Fibroblast of gingiva (primary cell): ENCODE measurements at places on chromosomes 4 and X.
A peak's percentile ranks its signal among the peaks of the same experiment; 100 is the strongest.

GRCh38 chr4:44563496-44563895 is 87.9 kb downstream of the YIPF7 start:
- DNase-seq = no peak

DNA sequence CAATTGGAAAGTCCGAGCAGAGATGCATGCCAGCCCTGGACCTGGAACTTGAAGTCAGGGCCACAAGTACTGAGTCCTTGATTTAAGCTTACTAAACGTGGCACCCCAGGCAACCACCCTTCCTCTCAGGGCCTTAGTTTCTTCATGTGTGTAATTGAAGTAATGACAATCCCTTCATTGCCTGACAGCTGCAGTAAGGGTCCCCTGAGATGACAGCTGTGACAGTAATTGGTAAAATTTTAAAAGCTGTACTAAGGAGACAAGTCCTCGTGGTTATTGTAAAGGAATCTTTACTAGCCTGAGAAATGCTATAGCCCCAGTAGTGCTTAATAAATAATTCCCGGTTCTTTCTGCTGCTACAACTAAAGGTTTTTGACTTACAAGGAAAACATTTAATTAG is 175.1 kb upstream of the RADX start:
- DNase-seq = no peak

- DNase-seq = no peak
Observed at GRCh38 chrX:107493141-107493540, 43.7 kb downstream of the FRMPD3 start.

DNA sequence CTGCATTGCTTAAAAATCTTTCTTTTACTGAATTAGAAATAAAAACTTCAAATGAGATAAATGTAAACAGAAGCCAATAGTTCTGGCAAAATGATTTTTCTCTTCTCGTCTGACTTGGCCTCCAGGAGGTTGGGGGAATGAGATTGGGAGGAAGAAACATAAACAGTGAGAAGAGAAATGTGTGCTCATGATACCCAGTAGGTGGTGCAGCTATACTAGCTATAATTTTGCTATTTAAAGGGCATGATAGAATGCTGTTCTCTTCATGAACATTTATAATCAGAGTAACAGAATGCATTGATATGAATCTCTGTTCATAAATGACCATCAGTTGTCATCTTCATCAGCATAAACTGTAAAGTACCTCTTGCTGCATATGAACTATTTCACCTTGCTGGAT is 85.5 kb downstream of the TACR3 start:
- no peak for DNase-seq

- DNase-seq = no peak
Observed at GRCh38 chrX:17563076-17563475, 174.2 kb upstream of the SCML1 start.

GRCh38 chr4:79917246-79917645 is 155.8 kb downstream of the ANTXR2 start:
- DNase-seq = peak; percentile 56

DNA sequence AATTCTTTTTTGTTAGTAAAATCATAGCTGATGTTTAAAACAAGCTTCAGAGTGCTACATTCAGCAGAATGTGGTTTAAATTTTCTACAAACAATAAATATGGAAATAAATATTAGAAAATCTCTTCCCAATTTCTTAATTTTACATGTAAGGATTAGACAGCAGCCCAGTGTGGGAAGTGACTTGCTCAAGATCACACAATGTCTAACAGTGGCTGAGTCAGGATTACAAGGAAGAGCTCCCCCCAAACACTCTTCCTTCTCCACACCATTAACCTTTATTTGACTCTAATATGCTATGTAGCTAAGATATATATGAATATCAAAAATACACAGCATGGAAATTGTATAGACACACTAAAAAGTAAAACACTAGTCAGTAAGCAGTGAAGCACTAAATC is 59.5 kb downstream of the SLC10A7 start:
- DNase-seq = no peak

GRCh38 chrX:13688384-13688957 is 457 bp upstream of the RAB9A start:
- no peak for DNase-seq

DNA sequence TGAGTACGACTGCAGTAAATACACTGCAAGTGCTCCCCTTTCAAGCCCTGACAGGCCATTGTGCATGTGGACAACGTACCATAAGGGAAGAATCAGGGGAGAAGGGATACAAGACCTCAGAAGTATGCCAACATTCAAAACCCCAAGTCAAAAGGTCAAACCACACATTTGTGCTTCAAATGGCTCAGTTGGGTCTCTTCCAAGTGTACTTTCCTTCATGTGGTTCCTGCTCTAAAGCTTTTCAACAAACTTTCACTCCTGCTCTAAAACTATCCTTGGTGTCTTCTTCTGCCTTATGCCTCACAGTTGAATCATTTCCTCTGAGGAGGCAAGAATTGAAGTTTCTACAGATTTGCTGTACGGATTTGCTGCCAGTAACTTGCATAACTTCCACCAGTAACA is 305.7 kb upstream of the SLIT2 start:
- peak; percentile 95 for DNase-seq

GRCh38 chr4:56701644-56702043 is 20.5 kb upstream of the HOPX start:
- no peak for DNase-seq

GRCh38 chrX:33128048-33128805 is 83.1 kb downstream of the DMD start:
- DNase-seq = no peak

- no peak for DNase-seq
Observed at GRCh38 chrX:107804427-107804826, 21.2 kb upstream of the MID2 start.

GRCh38 chr4:18180892-18181291 is 159.3 kb upstream of the LCORL start:
- DNase-seq = no peak

DNA sequence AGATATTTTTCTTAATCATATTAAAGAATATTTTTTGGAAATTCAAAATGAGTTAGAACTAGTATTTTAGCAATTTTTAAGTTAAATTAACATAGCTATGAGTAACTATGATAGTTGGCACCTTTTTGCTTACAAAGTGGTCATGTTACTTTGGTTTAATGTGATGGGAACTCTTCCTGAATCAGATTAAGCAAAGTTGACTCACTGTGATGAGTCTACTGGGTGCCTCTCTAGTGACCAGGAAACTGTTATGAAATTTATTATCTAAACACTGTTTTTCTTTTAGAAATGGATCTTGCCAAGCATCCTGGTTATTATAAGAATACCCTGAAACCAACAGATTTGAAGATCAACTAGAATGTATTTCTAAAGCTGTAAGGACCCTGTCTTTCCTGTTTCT is 985.8 kb downstream of the TRAM1L1 start:
- no peak for DNase-seq

DNA sequence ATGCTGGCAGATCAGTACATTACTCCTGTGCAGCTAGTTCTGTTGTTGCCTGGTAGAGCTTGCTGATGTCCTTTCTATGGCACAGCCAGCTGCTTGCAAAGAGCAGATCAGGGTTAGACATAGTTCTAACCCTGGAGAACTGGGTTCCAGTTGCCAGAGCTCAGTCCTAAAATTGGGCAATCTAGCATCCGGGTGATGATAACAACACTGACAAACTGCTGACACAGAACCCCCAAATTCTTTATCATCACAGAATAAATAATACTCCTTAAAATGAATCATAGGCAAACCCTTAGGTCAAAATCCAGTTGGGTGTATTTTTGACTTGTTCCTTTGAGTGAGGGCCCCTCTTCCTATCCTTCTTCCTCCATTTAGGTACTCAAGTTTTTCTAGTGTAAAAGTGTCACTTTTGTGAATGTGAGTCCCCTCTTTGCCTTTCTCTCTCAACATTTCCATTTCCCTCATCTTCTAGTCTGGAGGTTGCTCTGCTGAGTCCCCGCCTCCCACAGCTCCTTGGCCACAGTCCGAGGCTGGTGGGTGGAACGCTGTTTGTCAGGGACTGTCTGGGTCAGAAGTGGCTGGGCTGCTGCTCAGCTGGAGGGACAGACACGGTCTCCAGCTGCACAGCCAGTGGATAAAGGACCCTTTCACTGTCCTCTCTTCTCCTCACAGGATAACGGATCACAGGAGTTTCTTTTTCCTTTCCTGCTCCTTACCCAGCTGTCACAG is 93.6 kb upstream of the RASGEF1B start:
- peak; percentile 30 for DNase-seq

DNA sequence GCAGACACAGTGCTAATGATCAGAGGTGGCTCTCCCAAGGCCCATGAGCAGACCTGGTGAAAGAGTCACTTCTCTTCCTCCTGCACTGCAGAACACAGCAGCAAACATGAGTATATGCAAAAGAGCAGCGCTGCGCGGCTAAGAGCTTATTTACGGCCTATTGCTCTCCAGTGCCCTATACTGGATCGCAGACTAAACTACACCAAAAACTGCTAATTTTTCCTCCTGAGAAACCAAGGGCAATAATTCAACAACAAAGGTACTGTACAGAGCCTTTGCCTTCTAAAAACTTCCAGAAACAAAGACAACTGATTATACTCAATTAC is 702.5 kb downstream of the ARAP2 start:
- DNase-seq = no peak

DNA sequence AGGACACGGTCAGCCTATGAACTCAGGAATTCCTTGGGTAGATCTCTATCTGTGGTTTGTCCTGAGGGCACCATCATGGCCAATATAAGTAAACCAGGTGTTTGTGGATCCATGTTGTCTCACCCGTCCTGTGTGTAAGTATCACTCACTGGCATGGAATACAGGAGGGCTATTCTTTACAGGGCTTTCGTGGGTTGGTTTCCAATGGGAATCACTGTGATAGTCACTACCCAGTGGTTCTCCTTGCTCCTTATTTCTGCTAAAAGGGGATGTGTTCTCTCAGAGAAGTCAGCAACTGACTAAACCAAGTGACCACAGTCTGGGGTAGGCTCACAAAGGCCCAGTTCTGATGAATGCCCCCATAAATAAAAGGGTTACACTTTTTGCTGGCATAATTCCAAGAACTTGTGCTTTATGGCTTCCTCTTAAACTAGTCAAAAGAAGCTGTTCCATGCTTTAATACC is 236.7 kb upstream of the JADE1 start:
- DNase-seq = no peak

GRCh38 chrX:63488546-63489373 is 137.6 kb upstream of the SPIN4 start:
- no peak for DNase-seq

GRCh38 chr4:159673221-159673620 is 570.3 kb downstream of the RAPGEF2 start:
- no peak for DNase-seq

DNA sequence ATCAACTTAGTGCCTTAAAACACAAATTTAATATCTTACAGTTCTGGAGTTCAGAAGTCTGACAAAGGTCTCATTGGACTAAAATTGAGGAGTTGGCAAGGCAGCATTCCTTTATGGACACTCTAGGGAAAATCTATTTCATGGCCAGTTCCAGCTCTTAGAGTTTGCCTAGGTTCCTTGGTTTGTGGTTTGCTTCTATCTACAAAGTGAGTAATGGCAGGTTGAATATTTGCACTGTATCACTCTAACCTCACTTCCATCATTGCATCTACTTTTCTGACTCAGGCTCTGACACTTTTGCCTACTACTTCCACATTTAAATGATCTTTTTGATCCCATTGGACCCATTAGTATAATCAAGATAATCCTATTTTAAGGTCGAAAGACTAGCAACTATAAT is 64.7 kb upstream of the PCDH10 start:
- no peak for DNase-seq

DNA sequence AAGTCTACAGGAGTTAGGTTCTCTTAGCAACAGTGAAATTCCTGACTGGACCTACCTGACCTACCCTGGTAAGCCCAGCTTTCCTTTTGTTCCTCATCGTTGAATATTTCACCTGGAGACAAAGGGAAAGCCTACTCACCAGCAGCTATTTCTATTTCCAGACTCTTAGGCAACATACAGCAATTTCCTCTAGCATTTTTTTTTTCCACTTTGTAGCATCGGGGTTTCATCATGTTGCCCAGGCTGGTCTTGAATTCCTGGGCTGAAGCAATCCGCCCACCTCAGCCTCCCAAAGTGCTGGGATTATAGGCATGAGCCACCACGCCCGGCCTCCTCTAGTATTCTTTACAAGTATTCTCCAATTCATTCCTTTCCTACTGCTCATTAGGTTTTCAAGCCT is 6.8 kb upstream of the S100G start:
- peak; percentile 30 for DNase-seq

DNA sequence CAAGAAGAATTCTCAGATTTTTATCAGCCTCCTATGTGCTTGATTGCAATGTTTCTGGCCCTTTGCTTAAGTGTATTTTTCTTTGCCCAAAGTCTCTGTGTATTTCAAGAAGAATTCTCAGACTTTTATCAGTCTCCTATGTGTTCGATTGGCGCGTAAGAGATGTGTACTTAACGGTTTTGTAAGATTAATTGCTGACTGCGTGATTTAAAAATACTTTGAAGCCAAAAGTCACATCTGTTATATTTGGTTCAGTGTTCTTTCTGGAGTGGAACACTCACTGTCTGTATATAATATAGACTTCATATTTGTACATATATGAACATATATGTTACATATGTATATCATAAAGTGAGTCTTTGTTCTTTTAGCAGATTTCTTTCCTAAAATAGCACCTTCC is 11.4 kb downstream of the SCML1 start:
- no peak for DNase-seq

- peak; percentile 99 for DNase-seq
Observed at GRCh38 chr4:99324979-99325378, 3.8 kb upstream of the ADH1B start.

DNA sequence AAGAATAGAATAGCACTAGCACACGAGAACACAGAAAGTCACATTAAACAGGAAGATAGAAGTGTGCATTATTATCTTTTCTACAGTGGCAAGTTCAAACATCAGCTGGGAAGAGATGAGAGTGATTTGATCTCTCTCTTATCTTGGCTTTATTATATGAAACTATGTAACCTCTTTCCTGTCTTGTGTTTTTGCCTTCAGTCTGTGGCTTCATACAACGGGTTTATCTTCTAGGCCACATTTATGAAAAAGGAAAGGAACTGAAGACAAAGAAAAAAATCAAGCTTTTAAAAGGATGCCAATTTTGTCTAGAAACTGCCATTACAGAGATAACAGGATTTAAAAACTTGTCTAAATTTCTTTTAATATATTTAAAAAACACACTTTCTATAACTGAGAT is 983.6 kb downstream of the RPA4 start:
- no peak for DNase-seq

DNA sequence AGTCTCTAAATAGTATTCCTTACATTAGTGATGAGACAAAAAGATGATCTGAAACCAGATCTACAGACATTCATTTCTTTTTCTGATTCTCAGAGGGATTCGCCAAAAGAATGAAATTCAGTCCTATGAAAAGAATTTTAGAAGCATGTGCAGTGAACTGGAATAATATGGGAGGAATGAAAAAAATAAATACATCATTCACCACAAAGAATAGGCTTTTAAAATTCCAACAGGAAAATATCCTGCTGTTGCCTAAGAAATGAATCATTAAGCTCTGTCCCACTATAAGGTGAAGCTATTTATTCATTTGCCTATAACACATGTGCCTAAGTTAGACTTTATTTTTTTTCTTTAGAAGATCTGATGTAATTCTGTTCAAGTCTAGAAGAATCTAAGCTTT is 165.9 kb downstream of the IL15 start:
- DNase-seq = peak; percentile 90

GRCh38 chr4:6961496-6962210 is 52.0 kb downstream of the TBC1D14 start:
- DNase-seq = no peak
